ENCODE measurements at places on chromosomes 2 and 18. TPM values are rescaled to one million over a fixed set of nuclear protein-coding genes. Genes with fewer than 3 reads are reported as not detected.

DNA sequence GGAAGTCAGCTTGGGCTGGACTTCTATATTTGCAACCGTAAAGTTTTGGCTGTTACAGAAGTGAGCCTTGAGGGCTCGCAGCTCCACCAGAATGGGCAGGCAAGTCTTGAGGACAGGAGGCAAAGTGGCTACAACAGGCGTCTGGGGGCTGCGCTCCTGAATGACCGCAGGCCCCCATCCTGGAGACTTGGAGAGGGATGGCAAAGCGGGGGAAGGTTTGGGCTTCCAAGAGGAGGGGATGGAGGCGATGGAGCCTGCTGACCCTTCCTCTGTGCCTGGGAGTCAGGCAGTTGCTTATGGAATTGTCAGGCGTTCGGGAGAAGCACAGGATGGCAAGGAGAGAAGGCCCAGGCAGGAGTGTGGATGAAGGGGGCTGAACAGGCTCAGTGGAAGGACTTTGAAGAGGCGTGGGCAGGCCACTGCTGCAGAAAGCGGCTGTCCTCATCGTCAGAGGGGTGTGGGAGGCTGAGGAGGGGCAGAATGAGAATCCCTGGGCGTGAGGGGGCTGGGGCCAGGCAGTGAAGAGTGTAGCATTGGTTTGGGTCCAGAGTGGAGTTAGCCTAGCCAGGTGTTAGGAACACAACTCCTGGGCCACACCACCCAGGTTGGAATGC, 72.3 kb downstream of the INHBB start:
- no peak overlapping the region for H3K27ac ChIP-seq
- no peak for DNase-seq

DNA sequence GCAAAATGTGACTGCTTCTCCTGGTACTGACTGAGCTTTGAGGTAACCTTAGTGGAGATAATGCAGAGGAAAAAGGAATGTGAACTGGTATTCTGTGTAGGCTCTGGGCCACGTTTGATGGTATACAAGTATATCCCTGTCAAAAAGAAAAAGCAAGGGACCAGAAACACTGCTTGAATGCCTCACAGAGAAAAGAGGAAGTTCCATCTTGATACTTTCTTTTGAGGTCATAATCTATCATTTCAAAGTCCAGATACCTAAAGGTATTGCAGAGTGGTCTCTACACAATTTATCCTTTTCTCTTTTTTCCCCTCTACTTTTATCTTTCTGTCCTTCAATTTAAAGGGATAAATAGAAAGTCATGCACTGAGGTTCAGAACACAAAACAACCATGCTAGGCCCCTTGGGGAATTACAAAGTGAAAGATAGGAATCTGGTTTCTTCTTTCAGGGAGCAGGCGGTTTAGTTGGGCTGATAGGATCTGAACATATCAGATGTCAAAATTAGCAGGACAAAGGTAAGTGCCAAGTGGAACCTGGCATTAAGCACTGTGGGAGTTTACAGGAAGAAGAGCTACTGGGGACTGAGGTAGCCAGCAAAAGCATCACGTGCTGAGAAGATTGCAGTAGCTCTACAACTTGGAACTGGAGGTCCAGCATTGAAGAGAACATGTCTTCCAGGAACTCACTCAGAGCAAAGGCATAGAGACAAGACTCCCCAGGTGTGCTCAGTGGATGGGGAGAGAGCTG, 121.2 kb downstream of the LYPD6 start:
- no peaks in the 10 kb centered on the region for H3K36me3 ChIP-seq
- no peak overlapping the region for H3K4me3 ChIP-seq
- H3K4me1 ChIP-seq = no peaks in the 10 kb centered on the region
- H3K27ac ChIP-seq = no peak overlapping the region
- DNase-seq = no peak

The GKN1 gene
- not detected for total RNA-seq

- H3K36me3 ChIP-seq = peaks cover 2% of the 10 kb centered on the region
- H3K4me1 ChIP-seq = peaks cover 9% of the 10 kb centered on the region
Measured at GRCh38 chr2:128661311-128661710, 342.6 kb upstream of the HS6ST1 start.

The BBS5 gene
- 11.6 TPM for total RNA-seq

The DYSF gene
- total RNA-seq = 68.8 TPM

GRCh38 chr18:42048158-42048557, 93.1 kb downstream of the PIK3C3 start:
- peak overlapping the region; percentile 25 for H3K27ac ChIP-seq
- H3K4me3 ChIP-seq = no peak overlapping the region
- no peaks in the 10 kb centered on the region for H3K27me3 ChIP-seq
- H3K36me3 ChIP-seq = peaks cover 32% of the 10 kb centered on the region
- DNase-seq = no peak
- H3K4me1 ChIP-seq = peaks cover 35% of the 10 kb centered on the region

The UCN gene
- 4.1 TPM for total RNA-seq

The CIB4 gene
- total RNA-seq = not detected

- H3K4me3 ChIP-seq = no peak overlapping the region
- peaks cover 30% of the 10 kb centered on the region for H3K4me1 ChIP-seq
- H3K36me3 ChIP-seq = peaks cover 11% of the 10 kb centered on the region
Measured at GRCh38 chr2:128425731-128426620, 107.3 kb upstream of the HS6ST1 start.

- DNase-seq = no peak
- H3K27me3 ChIP-seq = no peaks in the 10 kb centered on the region
- H3K4me1 ChIP-seq = peaks cover 33% of the 10 kb centered on the region
- H3K27ac ChIP-seq = peak overlapping the region; percentile 15
- H3K36me3 ChIP-seq = no peaks in the 10 kb centered on the region
Measured at GRCh38 chr18:55999641-56000040, 411.6 kb upstream of the TCF4 start.

The RBFA gene
- total RNA-seq = 26.2 TPM

The CFC1 gene
- not detected for total RNA-seq

GRCh38 chr2:234245945-234246344, 195.4 kb downstream of the SPP2 start:
- H3K36me3 ChIP-seq = no peaks in the 10 kb centered on the region
- H3K4me1 ChIP-seq = peaks cover 69% of the 10 kb centered on the region
- no peak overlapping the region for H3K4me3 ChIP-seq
- DNase-seq = no peak
- H3K27me3 ChIP-seq = no peaks in the 10 kb centered on the region
- peak overlapping the region; percentile 72 for H3K27ac ChIP-seq
